C1 segment of cervical spinal cord (tissue), 14 donors: ENCODE measurements at places on chromosomes 6 and 20.

- no peak for DNase-seq
Observed at GRCh38 chr6:132714160-132714559, 305 bp upstream of the VNN1 start.

GRCh38 chr20:48708630-48709029 lies 119.2 kb downstream of the PREX1 start:
- DNase-seq = no peak

DNA sequence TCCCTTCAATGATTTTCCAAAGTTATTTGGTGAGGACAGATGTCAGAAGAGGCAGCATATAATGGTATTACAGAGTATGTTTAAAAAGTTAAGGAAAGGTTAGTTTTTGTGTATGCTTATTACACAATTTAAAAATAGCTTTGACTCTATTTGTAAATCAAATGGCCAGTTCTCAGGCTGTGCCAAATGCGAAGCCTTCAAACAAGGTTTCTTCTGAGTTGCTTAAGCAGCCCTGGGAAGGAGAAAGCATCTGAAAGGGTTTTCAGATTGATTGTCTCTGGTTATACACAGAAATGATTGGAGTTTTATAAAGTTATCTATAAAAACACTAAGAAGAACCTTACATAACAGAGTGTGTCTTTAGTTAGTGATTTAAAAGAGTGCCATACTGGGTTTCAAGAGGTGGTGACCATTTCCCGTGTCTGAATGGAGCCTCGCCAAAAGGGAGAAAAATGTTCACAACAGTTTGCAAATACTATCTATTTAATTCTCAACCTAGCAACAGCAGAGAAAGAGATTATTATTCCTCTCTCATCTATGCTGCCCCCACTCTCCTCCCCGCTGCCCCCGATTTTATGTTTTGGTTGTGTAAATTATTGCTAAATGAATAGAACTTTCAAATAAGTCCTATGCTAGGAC lies 16.7 kb downstream of the CD109 start:
- DNase-seq = no peak

- DNase-seq = no peak
Observed at GRCh38 chr6:169099411-169100202, 154.0 kb downstream of the THBS2 start.

DNA sequence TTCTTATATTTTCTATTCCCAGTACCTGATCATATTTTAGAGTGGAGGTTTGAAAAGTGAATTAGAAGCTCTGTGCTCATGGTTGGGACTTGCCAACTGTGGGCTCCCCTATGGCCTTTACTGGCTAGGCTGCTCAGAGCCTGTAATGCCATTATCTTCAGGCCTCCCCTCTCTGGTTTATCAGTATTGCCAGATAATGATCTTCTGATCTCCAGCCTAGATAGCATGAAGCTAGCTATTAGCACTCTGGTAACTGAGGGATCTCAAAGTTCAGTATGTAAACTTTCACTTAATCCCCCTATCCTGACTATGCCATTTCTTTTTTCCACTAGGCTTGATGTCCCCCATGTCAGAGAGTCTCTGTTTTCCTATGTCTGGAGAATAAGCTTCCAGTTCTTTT lies 393.7 kb upstream of the CITED2 start:
- DNase-seq = no peak

GRCh38 chr6:125858427-125859320 lies 67.9 kb downstream of the NCOA7 start:
- DNase-seq = peak; percentile 31

GRCh38 chr20:63326314-63327230 lies 33.6 kb downstream of the COL20A1 start:
- DNase-seq = no peak

- DNase-seq = no peak
Observed at GRCh38 chr6:158832026-158832425, 12.9 kb upstream of the EZR start.

- DNase-seq = no peak
Observed at GRCh38 chr6:136706430-136706829, 85.8 kb downstream of the MAP3K5 start.

DNA sequence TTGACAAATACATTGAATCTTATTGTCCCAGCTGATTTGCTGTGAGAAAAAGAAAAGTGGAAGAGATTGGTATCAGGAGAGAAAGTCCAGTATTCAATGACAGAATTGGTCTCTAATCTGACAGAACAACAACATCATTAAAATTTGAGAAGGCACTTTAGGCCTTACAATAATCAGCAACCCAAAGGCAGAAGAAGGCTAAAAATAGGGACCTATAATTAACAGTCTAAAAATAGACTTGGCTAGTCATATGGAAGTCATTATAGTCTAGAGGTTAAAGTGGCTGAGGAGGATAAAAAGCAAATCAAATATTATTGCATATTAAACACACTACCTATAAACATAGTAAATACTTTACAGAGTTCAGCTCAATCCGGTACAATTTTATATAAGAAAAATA lies 393.6 kb upstream of the JAG1 start:
- no peak for DNase-seq

GRCh38 chr6:120279466-120280167 lies 930.1 kb upstream of the MAN1A1 start:
- DNase-seq = no peak

- DNase-seq = no peak
Observed at GRCh38 chr6:25902071-25902470, 28.0 kb upstream of the SLC17A3 start.

- no peak for DNase-seq
Observed at GRCh38 chr6:168951217-168951616, 302.4 kb downstream of the THBS2 start.

DNA sequence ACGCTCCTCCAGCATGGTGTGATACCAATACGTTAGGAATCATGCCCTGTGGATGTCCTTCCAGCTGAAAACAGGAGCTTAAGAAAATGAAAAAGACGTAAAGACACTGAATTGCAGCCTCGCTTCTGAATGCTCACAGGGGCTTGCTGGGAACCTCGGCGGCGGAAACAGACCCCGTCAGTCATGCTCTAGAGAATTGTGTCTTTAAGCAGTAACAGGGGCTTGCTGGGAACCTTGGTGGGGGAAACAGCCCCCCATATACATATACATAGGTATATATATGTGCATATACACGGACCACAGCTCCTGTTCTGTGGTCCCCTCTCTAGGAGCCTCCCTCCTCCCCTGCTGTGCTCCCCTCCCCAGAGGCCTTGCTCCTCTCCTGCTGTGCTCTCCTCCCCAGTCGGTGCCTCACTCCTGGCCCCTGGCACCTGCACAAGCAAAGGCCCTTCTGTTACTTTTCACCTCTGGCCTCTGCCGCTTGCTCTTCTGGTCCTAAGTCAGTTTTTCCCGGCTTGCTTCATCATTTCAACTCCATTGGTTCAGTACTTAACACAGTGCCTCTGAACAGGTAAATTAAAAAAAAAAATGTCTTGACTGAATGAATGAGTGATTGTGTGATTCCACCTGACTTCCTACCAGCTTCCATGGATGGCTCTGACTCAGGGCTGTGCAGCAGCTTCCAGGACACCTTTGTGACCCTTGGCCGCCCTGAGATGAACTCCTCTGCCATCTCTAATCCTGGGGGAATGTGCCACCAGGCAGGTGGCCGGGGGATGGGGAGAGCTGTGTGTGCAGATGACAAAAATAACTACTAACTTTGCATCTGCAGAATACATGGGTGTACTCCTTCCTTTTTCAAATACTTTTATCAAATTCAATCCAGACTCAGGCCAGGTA lies 246.1 kb downstream of the SMOC2 start:
- no peak for DNase-seq

DNA sequence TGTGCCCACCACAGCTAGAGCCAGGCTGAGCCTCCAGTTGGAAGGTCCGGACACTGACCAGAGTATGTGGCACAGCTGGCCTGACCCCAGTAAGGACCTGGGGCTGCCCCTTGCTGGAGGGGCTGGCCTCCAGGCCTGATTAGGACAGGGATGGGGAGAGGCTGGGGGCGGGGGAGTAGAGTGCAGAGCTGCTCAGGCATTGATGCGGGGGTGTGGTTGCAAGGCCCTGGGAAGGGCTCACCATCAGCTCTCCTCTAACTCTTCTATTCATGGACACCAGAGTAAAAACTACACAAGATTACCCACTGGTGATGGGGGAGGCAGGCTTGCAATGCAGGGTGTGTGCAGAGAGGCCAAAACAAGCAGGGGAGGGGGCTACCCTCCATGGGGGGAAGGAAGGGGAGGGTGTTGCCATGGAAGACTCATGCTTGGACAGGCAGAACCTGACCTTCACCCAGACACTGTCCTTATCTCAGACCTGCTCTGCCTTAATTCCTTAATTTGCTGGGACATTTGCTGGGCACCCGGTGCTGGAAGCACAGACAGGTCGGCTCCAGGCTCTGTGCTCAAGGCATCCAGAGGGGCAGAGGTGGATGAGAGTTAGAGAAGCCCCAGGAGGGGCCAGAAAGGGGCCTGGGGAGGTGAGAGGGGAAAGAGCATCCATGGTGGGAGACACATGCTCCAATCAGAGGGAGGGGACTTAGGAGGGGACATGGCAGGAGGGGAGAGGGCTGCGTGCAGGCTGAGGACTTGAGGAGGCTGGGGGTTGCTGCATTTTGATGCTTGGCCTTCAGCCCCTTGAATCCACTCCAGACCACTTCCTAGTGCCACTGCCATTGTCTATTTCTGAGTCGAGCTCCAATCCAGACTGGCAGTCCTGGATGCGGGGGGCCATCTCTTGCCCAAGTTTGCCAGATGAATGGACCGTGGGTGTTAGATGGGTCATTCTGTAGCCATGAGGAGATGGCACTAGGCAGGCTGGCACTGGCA lies 7.6 kb upstream of the EMILIN3 start:
- DNase-seq = no peak

GRCh38 chr20:58188527-58188926 lies 39.9 kb downstream of the ANKRD60 start:
- no peak for DNase-seq

GRCh38 chr20:10472871-10473270 lies 37.8 kb downstream of the SLX4IP start:
- no peak for DNase-seq

GRCh38 chr6:157401734-157402338 lies 20.8 kb downstream of the ZDHHC14 start:
- DNase-seq = no peak

- no peak for DNase-seq
Observed at GRCh38 chr6:155487371-155488130, 31.9 kb upstream of the NOX3 start.

- no peak for DNase-seq
Observed at GRCh38 chr6:136614994-136615393, 64.8 kb upstream of the MAP7 start.

DNA sequence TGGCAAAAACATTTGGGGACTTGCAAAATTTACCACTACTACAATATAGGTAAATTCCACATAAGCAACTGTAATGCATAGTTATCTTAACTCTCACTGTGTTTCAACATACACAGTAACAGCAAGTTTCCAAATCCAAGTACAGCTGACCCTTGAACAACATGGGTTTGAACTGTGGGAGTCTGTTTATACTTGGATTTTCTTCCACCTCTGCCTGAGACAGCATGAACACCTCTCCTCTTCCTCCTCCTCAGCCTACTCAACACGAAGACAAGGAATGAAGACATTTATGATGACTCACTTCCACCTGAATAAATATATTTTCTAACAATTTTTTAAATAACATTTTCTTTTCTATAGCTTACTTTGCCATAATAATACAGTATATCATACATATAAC lies 25.6 kb downstream of the MAN1A1 start:
- no peak for DNase-seq

- DNase-seq = no peak
Observed at GRCh38 chr20:53793783-53794383, 200.2 kb upstream of the ZNF217 start.

GRCh38 chr6:89950879-89951391 lies 56.7 kb downstream of the GJA10 start:
- DNase-seq = no peak

DNA sequence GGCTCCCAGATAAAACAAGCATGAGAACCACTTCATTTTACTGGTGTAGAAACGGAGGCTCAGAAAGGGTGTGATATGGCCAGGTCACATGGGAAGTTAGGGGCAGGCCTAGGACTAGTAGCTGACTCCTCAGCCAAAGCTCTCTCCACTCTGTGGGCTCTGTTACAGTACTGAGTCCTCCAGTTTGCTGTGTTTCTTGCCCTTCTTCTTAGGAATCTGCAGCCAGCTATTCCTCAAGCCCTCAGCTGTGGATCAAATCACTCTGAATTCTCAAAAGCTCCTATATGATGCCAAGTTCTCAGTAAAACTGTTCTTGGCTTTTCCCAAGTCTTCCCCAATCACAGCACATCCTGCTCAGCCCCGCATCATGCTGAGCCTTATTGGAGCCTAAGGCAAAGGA lies 42.5 kb upstream of the ADGRF1 start:
- no peak for DNase-seq

DNA sequence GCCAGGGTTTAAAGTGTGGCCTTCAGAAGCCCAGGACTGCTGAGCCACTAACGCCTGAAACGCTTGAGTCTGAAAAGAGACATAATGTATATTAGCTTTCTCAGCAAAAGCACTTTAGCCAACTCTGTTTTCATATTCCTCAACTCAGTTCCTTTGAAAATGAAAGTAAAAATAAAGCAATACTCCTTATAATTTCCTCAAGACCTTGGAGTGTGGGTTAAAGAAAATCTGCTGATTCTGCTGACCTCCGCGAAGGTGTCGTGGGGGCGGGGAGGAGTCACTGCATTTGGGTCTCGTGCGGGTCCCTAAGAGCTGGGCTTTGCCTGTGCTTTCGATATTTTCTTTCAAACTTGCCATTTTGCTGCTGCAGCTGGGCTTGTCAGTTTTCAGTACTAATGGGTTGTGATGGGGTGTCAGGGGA lies 142.2 kb upstream of the ARID1B start:
- no peak for DNase-seq

DNA sequence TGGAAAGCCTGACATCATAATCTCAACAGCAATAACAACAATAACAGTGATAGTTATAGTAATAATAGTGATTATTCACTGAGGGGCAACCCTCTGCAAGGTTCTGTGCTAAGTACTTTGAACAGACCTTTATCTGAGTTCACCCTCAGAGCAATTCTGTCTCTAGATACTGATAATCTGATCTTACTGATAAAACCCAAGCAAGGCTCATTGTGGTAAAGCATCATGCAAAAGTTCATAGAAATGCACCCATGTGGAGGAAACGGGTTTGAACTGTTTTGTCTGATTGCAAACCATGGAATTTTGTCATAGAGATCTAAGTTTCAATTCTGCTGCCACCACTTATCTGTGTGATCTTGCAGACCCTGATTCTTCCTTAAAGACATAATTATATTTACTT lies 1.3 kb upstream of the KIAA0408 start:
- no peak for DNase-seq

DNA sequence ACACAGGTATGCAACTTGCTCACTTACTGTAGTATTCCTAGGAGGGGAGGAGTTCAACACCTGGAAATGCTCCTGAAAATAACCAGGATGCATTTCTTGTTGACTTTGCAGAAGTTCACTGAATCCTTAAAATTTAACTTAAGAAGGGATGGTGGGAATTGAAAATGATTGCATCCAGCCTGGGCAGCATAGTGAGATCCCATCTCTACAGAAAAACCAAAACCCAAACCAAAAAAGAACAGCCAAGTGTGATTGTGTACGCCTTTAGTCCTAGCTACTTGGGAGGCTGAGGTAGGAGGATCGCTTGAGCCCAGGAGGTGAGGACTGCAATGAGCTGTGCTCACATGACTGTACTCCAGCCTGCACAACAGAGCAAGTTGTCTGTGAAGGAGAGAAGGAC lies 1.7 kb downstream of the DNAH8 start:
- DNase-seq = no peak
